ENCODE measurements at places on chromosomes 3 and 15.
A peak's percentile ranks its signal among the peaks of the same experiment; 100 is the strongest.

DNA sequence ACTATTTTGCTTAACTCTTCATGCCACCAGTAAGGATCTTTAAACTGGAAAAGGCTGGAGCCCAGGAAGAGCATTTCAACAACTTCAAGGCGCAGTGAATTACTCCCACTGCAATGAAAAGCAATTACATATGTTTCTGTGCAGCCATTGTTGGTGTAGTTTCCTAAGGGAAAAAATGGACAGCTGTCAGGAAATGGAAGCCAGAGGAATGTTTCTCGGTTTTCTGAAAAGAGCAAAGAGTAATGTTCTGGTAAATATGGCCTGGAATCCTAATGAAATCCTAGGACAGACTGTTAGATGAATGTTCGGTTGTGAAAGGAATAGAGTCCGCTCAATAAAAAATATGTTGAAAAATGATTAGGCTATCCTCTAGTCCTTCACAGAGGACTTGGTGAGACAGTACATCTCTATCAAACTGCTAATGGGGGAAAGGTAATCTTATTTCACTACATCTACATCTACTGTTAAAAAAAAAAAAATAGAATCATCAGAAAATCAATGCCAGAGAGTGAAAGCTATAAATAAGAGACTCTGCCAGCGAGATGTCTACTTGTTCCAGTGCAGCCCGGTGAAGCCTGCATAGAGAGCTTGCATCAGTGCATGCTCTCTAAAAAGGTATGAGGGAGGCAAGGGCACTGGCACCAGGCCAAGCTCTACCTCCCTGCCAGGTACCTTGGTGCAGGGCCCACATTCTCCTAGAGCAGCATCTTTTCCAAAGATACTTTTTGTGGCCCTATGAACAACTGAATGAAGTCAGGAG is 68.2 kb upstream of the TJP1 start:
- DNase-seq: no peak

- DNase-seq: no peak
These were observed 47.0 kb downstream of the RPLP1 start for GRCh38 chr15:69499521-69500211.

DNA sequence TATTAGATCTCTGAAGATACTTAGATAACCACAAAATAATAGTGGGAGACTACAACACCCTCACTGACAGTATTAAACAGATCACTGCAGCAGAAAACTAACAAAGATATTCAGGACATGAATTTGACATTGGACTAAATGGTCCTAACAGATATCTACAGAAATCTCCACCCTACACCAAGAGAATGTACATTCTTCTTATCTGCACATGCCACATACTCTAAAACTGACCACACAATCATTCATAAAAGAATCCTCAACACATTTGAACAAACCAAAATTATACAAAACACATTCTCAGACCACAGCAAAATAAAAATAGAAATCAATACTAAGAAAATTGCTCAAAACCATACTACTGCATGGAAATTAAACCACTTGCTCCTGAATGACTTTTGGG is 116.3 kb downstream of the DTWD1 start:
- DNase-seq: no peak

DNA sequence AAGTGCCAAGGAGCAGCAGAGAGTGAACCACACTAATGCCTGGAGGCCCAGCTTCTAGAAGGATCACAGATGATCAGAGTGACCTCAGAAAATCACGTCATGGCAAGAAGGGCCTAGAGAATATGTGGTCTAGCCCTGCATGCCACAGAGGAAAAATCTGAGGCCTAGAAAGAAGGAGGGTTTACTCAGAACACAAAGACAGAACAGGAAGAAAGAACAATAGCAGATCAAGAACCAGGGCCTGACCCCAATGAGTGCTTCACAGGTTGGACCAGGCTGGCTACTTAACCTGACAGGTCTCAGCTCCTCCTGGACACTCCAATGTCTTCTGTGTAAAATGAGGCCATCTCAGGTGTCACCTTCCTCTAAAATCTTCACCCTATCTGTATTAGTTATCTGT is 14.2 kb downstream of the RAB6B start:
- DNase-seq: no peak

- DNase-seq: peak; percentile 76
These were observed 41.0 kb upstream of the ROPN1 start for GRCh38 chr3:124032881-124033359.

DNA sequence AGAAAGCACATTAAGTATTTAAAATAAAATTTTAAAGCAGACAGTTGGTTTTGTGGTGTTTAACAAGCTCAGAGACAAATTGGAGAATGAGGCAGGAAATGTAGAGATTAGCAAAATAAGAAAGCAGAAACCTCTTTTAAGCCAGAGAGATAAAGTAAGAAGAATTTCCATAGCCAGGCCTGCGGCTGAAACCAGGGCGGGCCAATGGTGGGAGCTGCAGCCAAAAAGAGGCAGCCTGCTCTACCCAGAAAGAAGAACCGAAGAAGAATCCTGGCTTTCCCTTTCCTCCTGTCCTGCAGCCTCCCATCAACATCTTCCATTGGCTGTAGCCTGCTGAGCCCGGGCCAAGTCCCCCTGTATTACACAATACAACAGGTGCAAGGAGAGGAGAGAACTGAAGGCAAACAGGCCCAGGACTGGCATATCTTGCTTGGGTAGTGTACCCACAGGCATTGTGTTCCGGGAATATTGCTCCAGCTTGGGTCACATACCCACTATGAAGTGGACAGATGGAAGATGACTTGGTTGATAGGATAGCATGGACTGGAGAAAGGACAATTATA is 11.5 kb upstream of the TFG start:
- DNase-seq: no peak

DNA sequence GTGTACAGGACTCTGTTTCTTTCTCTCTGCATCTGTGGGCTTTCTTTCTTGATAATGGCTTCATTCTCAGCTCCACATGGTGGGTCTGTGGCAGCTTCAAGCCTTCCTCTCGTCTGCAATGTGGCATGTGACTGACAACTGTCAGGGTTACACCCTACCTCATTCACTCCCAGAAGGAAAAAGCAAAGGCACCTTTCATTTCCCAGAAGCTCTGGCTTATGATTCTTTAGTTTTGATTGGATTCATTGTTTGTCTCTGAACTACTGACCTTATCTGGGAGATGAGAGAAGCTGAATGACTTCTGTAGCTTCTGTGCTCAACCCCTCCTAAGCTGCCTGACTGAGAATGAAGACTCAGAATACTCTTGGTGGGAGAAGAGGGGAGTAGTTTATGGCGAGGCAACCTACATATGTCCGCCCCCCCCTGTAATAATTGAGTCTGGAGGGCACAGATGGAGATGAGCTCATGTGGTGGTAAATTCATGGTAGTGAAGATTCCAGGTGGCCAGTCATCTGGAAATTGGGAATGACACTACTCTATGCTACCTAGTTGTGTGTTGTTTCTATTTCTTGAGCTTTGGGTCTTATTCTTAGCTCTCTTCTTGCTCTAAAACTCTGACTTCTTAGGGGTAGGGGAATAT is 38.4 kb downstream of the KCNAB1 start:
- no peak for DNase-seq

DNA sequence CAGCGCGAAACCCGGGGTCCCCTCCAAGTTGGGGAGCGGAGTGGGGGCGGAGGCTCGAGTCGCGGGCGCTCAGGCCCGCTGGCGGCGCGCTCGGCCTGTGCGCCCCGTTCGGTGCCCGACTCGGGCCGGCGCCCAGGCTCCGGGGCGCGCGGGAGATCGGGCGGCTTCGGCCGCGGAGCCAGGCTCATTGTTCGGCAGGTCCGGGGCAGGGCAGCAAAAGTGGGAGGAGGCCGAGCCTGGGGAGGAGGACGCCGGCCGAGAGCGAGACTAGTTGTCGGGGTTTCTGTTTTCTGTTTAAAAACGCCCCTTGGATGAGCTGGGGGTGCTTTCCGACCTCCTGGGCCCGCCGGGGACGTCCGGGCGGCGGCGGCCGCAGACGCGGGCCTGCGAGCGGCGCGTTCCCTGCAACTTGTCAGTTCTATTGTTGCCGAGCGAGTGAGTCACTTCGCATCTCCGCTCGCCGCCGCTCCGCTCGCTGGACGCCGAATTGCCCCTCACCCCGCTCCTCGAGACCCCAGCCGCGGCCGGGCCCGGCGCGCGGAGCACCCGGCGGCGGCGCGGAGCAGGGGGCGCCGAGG is 676 bp downstream of the TCF12 start:
- DNase-seq: peak; percentile 62

GRCh38 chr15:38059665-38060064 is 125.2 kb downstream of the TMCO5A start:
- DNase-seq: peak; percentile 39

- peak; percentile 78 for DNase-seq
These were observed 607 bp upstream of the IMP3 start for GRCh38 chr15:75640483-75641178.

DNA sequence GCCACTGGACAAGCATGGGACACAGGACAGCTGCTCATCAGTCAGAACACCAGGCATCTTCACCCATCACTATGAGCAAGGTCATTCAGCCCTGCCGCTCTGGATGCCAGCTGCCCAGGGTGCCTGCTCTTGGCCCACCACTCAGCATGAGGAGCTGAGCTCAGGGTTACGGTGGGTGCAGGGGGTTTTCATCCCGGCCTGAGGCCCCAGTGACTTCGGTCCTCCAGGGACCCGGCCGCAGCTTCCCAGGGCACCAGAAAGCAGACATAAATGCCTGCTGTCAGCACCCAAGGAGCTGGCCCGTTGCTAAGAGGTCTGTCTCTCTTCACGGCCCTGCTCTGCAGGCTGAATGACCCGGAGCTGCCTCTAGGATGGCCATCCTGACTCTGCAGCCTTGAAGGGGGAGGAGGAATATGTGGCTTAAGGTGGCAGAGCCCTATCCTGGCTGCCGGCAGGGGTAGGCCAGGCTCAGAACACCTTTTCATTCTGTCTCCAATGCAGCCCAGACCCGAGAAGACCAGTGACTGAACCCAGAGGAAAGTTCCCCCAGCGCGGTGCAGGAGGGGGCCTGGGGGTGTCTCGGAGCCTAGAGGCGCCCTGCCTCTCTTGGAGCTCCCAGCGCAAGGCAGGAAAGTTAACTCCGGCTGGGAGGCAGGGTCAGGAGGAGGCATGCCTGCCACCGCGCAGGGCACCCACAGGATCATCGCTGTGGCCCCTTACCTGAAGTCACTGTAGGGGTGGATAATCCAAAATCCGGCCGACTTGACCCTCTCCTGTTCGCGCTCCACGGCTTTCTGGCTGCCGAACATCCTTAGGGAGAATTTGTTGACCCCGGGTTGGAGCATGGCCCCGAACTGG is 1.8 kb downstream of the HCN4 start:
- no peak for DNase-seq

GRCh38 chr3:170346481-170347392 is 10.8 kb upstream of the SKIL start:
- DNase-seq: no peak

DNA sequence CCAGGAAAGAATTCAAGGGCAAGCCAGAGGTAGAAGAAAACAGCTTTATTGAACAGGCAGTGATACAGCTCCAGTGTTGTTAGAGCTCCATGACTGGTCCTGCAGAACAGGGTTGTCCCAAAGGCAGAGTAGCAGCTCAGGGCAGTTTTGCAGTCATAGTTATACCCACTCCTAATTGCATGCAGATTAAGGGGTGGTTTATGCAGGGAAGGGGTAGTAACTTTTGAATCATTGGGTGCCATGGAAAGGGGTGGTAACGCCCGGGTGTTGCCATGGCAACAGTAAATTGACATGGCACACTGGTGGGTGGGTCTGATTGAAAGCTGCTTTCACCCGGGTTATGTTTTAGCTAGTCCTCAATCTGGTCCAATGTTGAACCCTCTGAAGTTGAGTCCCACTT is 9.7 kb upstream of the RAB6B start:
- no peak for DNase-seq

DNA sequence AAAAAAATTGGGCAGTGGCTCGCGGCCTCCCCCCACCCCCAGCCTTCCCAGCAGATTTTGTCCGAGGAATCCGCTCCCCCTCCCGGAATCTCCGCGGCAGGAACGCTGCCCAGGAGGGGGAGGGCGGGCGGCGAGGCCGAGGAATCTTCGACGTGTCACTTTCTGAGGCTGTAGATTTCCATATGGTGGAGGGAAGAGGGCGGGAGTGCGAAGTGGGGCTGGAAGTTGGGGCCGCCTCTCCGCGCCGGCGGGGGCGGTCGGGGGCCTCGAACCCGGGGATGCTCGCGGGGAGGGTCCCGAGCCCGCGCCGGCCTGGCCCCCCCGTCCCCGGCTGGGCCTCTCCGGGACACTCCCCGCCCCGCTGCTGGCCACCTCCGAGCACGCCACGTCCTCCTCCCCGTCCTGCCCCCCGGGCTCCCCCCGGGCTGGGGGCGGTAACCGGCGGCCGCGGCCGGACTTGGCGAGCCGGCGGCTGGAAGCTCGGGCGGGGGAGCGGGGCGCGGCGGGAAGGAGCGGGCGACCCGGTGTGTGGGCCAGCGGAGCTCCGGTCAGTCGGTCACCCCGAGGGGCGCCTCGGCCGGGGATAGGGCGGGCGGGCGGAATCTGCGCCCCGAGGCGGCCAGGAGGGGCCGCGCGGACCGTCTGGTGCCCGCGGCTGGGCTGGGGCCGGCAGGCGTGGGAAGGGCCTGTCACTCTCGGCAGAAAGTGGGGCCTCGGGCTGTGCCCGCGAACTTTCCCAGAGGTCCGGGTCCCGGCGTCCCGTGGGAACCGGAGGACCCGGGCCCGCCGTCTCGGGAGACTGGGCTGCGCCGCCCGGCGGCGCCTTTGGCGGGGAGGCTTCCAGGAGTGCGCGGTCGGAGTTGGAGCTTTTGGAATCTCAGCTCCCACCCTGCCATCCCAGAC is 951 bp downstream of the FNDC3B start:
- peak; percentile 68 for DNase-seq

DNA sequence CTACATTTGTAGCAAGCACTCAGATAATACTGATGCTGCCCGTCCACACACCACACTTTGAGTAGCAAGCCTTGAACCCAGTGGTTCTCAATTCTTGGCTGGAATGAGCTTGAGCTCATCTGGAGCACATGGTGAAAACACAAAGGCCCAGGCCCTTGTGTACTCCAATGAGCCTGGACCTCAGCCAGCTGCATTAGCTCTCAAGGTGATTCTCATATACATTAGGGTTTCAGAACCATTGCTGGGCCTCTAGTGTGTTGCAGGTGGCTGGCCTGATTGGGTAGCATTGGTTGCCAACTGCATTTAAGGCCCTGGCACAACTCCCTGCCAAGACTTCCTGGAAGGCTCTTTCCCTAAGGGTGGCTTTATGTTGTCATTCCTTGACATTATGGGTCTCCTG is 23.4 kb upstream of the ZFAND6 start:
- DNase-seq: peak; percentile 55

DNA sequence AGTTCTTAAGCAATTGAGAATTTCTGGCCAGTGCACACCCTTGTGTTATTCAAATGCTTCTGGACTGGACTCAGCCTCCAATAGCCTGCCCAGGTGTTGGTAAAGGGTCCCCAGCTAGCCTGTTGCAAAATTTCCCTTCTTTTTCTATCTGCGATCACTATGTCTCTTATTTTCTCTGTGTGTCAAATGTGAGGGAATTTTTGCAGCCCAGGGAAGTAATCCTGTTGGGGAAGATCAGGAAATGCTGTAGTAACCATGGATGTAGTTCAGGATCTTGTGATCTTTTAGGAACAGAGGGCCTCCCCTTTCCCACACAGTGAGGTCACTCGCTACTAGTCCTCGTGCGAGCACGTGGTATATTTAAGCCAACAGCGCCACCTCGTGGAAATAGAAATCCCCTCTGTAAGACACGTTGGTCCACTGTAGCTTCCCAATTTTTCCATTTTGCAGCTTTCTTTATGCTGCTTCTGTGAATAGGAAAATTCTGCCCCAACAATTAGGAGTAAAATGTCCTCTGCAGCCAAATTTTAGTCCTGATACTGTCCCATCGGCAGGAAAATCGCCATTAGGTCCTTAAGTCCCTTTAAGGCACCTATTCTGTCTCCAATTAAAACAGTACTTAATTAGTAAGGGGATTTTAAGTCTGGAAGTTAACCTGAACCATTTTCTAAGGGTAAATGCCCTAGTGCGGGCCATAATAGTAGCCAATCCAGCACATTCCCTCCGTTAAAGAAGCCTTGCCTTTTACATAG is 4.0 kb upstream of the SMCO1 start:
- peak; percentile 93 for DNase-seq

GRCh38 chr15:33678176-33678575 is 290.1 kb upstream of the CHRM5 start:
- DNase-seq: no peak

All from MM.1S (cell line).